ENCODE measurements at places on chromosomes 5 and 9.
A peak's percentile ranks its signal among the peaks of the same experiment; 100 is the strongest.

DNA sequence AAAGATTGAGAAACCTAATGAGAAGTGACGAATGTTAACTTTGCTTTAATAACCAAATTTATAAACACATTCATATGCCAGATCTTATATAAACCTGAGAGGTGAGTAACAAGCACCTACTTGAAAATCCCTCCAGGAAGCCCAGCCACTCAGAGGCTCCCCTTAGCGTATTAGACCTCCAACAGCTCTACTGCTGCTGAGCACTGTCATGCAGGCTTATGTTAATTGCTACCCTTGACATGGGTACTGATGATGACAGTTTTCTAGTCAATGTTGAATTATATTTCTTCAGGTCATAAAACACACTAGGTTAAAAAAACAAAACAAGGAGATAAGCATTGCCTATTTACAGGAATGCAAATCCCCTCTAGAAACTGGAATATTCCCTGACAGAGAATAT, 161.2 kb downstream of the MPDZ start:
- no peak for DNase-seq

GRCh38 chr9:68794898-68795297, 89.9 kb downstream of the PIP5K1B start:
- DNase-seq, result no peak

GRCh38 chr5:178238711-178239592, 6.3 kb upstream of the PHYKPL start:
- no peak for DNase-seq

DNA sequence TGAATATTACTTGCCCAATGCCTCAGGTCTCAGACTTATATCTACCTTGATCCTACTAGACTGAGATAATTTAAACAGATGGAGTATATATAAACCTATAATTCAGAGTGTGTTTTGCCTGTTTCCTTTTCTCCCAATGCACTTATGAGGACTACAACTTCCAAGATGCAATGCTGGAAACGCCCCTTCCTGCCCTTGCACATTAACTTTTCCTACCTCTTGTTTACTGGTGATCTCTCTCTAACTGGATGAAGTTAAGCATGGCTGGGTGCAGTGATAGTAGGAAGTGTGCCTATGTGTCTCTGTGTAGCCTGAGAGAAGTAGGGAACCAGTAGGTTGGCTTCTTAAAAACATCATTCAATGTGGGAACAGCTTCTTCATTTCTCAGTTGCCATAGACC, 115.2 kb downstream of the SVEP1 start:
- DNase-seq, result no peak

DNA sequence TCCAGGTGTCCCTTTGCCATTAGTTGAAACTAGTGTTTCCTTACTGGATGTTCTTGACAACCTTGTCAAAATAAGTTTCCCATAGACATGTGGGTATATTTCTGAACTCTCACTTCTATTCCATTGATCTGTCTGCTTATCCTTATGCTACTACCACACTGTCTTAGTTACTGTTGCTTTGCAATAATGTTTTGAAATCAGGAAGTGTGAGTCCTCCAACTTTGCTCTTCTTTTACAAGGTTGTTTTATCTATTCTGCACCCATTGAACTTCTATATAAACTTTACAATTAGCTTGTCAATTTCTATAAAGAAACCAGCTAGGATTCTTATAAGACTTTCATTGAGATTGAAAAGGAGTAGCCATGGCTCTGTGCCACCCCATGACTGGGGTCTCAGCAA, 24.3 kb downstream of the CD14 start:
- DNase-seq, result no peak

DNA sequence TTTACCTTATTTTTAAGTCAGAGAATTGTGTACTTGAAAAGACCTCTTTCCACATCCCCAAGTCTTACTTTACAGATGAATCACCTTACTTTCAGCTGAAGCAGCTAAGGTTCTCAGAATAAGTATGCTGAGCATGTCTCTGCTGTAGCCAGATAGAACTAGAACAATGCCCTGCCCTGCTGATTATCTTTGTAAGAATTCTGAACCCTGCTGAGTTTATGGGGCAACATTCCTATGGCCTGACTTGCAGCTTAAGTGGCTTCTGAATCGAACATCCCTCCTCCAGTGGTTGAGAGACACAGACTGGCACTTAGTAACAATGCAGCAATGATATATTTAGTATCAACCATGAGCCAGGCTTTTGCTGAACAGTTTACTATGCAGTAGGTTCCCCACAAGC, 592.0 kb upstream of the WWC1 start:
- DNase-seq, result peak; percentile 97

DNA sequence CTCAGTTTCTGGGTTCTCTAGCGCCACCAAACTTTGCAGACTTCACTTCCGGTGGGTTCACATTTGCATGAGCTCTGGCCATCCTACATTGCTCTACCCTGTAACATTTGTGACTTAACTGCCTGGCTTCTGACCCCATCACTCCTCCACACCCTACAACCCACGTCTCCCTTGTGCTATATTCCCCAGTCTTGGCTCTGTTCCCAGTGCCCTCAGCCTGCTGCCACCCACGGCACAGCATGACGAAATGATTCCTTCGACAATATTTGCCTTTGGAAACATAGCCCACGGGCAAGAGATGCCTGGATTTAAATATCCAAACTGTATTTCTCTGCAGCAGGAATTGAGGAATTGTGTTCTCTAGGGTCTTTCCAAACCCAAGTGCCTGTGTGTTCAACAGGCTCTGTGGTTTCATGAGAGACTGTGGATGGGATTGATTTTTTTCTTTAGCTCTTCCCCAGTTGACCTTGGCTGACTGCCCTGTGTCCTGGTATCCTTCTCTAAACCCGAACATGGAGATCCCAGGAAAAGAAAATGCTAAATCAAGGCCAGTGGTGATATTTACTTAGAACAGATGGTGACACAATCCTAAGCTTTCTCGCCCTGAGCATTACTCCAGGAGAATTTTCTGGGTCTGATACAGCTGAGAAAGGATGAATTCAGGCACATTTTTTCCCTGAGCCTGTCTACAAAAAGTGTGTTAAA, 44.4 kb upstream of the GRIA1 start:
- DNase-seq, result no peak

DNA sequence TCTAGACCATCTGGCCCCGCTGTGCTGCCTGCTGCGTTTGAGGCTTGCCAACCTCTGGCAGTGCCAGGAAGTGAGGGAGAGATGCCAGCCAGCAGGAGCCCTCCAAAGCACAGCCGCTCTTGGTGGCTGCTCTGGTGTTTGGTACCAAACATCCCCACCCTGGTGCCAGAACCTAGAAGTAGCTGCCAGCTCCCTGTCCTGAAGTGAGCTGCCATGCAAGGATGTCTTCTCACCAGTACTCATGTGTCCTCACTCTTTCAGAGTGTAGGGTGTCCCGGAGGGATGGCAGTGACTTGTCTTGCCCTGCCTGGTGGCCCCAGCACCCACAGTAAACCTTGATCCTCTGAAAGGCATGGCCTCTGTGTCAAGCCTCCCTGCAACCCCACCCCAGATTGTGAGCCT, 43.4 kb downstream of the AMBP start:
- DNase-seq, result no peak

DNA sequence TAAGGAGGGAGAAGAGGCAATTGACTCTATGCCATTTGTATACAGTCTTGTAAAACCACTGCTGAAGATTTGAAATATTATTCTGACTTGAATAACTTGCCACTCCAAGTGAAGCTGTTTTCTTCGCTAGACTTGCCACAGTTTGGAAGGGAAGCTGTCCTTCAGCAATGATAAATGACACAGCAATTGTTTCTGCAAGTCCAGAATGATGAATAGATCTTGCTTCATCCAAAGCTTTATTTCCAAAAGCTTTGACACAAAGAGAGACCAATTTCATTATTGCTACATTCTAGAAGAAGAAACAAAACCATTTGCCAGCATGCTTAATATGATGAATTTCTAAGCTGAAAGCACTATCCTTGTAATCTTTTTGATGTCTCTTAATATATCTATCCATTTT, 73.7 kb downstream of the ZNF366 start:
- no peak for DNase-seq

DNA sequence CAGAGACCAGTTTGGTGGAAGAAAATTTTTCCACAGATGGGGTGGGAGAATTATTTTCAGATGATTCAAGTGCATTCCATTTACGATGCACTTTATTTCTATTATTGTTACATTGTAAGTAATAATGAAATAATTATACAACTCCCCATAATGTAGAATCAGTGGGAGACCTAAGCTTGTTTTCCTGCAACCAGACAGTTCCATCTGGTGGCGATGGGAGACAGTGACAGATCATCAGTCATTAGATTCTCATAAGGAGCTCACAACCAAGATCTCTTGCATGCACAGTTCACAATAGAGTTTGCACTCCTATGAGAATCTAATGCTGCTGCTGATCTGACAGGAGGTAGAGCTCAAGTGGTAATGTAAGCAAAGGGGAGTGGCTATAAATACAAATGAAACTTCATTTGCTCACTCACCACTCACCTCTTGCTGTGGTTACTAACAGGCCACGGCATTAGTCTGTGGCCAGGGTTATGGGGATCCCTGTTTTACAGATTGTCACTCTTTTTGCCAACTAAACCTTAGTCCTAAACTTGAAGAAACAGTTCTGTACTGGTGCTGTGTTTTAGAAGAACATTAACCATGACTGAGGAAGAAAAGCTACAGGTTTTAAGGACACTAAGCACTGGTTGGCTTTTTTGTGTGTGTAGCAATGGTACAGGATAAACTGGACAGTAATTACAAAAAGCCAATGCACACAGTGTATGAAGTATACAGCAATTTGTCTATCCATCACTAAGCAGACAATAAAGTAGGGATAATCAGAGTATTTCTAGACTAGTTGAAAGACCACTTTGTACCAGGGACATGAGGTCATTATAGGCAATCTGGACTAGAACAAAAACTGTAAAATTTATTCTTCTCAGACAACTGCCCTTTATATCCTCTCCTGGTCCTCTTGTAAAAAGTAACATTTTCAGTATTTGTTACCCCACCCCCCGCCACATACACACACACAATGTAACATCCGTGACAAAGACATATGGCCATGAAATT, 9.9 kb downstream of the TMEM232 start:
- no peak for DNase-seq

GRCh38 chr5:53211799-53212198, 102.2 kb upstream of the MOCS2 start:
- no peak for DNase-seq

DNA sequence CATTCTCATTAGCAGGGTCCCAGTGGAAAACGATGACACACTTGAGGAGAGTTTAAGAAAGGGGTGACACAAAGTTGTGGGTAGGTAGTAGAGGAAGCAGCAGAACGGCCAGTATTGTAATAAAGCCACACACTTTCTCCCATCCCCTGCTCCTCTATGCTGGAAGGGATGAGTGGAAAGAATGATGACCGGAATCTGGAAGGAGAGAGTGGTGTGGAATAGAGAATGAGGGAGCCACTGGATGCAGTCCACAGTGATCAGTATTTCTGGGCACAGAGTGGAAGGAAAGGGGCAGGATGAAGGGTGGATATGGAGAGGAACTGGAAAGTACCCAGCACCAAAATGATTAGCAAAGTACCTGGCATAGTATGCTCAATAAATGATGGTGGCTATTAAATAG, 133.8 kb upstream of the DAB2 start:
- DNase-seq, result no peak

DNA sequence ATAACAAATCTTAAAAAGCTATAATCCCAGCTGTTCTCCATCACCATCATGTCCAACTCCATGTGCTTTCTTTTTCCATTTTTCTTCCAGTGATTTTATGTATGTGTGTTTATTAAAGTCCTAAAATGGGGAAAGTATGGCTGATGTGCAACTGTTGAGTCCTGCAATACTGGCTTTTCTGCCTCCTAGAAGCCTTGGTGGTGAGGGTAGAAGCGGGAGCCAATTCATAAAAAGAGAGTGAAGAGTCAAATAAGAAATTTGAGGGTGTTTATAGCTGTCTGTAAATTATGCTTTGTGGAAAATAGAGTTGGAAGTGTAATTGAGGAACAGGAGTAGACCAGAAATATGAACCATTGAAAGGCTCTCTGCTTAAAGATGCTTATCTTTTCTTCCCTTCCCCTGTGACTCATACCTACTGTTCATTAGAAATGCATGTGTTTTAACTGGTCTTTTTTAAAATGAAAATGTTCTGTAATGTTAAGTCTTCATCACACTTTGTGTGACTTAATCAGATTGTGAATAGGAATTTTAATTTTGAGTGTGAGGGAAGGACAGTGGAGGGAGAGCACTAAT, 80.1 kb downstream of the ZCCHC7 start:
- DNase-seq, result no peak

GRCh38 chr5:861442-862366, 10.9 kb upstream of the ZDHHC11 start:
- no peak for DNase-seq

- no peak for DNase-seq
Observed at GRCh38 chr5:168734620-168735300, 155.6 kb upstream of the PANK3 start.

GRCh38 chr9:119533504-119533903, 164.3 kb upstream of the BRINP1 start:
- no peak for DNase-seq

DNA sequence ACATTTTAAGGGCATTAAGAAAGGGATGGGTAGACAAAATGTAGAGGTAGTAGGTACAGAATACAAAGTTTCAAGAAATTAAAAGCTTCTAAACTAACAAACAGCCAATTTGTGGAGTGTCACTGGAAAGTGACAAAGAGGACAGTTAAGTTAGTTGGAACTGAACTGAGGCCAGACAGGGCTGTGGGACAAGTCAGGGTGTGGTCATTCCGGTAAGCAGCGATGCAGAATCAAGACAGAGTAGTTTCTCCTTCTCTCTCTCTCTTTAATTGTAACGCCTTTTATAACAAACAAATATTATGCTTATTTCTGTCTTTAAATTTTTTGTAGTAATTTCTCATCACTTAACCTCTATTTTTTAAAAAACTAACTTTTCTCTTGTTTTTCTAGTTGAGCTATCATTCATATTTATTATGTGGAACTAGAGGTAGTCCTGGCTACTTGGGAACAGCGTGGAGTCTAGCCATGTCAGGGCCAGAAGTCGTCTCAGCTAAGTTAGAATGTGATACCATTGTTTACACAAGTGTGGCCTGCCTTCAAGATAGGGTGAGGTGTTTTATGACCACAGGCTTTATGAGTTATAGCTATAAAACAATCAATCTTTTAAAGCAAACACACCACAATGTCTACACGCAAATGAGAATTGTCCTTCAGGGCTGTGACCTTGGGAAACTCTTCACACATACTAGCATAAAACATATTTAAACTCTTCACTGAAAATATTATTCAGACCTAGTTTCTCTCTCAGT, 115.3 kb upstream of the CDKN2B start:
- no peak for DNase-seq

- no peak for DNase-seq
Observed at GRCh38 chr5:1421521-1422341, 23.5 kb downstream of the SLC6A3 start.

DNA sequence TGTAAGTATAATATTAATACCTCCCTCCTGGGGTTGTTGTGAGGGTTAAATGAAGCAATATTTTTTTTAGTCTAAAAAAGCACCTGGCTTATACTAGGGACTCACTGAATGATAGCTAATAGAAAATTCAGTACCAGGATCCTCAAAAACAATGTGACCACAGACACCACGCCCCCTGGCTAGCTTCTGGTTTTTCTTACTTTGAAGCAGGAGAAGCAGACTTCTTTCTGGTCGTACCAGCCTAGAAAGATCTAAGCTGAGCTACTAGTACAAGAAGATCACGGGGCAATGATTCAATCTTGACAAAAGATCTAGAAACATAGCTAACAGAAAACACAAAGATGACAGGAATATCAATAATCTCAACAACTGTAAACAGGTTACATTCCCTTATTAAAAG, 218.5 kb upstream of the SLC30A5 start:
- DNase-seq, result no peak

Data from ACHN (cell line).